ENCODE measurements at places on chromosomes 4 and X.

DNA sequence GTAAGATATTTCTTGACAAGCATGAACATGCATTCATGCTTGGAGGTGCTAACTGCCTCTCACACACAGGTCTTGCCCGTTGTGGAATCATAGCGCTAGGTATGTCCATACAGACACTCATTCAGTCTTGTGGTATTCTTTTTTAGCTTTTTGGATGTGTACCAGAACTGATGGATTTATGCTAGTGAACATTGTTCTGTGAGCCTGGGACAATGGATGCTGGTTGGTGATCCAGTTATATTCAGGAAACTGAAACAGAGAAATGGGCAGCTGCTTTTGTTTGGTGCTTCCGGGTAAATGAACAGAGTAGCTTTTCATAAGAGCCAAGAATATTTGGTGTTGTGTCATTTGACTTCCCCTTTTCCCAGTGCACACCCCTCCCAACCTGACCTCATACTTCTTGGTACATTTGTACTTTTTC is 78.9 kb upstream of the SLC4A4 start:
- DNase-seq: no peak

GRCh38 chrX:71533516-71533850 is 579 bp downstream of the OGT start:
- no peak for DNase-seq

DNA sequence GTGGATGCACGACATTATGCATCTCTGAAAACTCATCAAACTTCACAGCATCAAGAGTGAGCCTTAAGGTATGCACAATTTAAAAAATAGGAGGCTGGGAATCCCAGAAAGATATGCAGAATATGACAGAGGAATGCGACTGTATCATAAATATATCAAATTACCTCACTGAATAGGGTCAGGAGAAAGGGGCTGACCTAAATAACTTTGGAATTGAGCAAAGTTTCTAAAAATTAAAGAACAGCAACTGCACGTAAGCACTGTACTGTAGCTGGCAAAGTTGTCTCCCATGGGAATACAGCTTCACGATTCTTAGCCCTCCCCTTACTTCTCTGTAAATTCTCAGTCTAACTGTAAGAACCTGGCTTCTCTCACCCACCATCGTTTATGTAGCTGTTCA is 397.4 kb upstream of the ZFP42 start:
- no peak for DNase-seq

GRCh38 chrX:15549189-15550012 is 48.8 kb downstream of the BMX start:
- no peak for DNase-seq

GRCh38 chr4:138859254-138859653 is 156.3 kb upstream of the NOCT start:
- DNase-seq: no peak

DNA sequence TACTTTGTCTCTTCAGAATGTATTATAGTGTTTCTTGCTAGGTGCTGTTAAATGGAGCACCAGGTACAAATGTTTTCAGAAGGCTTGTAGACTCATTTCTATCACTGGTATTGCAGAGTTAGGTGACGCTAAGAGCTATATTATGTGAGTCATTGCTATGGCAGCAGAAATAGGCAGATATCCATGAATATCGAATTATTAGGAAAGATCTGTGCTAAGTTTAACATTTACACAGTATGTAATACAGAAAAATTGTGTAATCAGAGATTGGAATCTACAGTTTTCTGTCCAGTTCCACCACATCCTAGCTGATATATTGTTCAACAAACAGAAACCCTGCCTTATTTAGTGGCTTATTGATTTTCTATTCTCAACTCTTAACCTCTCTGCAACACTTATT is 1025.5 kb downstream of the STIM2 start:
- DNase-seq: no peak

DNA sequence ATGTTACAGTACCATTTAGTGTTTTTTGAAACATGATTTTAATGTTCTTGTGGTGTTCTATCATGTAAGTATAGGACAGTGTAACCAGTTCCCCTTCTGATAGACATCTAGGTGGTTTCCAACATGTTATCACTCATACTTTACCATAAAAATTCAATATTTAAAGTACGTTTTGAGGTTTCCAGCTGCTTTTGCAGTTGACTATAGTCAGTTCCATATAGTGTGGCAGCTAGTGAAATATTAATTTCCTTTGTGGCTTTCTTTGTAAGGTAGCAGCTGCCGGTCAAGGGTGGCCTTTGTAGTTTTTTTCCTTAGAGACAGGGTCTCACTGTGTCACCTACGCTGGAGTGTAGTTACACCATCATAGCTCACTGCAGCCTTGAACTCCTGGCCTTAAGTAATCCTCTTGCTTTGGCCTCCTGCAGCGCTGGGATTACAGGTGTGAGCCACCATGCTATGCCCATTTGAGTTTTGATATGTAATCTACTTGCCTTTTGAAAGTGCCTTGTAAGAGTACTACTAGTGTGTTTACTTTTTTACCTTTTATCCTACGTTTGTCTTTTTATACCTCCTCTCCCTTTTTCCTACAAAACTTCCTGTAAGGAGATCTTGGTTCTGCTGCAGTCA is 63.0 kb downstream of the ARHGAP10 start:
- no peak for DNase-seq

DNA sequence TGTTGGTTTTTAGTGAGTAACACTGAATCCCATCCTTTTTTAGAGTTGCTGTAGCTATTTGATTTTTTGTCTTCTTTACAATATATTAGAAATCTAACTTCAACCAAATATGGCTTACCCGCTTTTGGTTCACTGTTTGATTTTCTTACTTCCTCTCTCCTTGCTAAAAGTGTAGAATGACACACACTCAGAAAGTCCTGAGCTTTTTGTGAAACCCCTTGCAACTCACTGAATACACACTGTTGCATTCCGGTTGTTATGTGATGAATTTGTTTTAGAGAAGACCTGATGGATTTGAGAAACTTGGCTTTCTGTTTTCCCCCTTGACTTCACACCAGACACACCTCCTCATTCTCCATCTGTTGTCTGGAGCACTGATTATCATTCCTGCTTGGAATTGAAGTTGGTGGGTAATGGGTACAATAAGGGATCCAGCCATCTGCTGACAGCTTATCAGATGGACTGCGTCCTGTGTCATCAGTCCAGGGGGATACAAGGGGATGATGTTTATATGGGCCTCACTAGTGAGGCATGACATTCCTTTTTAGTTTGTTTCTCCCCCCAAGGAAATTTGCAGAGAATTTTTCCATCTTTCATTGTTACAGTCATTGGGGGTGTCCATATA is 5.2 kb downstream of the TMEM164 start:
- DNase-seq: no peak

- no peak for DNase-seq
Observed at GRCh38 chr4:38333219-38333618, 330.8 kb upstream of the KLF3 start.

DNA sequence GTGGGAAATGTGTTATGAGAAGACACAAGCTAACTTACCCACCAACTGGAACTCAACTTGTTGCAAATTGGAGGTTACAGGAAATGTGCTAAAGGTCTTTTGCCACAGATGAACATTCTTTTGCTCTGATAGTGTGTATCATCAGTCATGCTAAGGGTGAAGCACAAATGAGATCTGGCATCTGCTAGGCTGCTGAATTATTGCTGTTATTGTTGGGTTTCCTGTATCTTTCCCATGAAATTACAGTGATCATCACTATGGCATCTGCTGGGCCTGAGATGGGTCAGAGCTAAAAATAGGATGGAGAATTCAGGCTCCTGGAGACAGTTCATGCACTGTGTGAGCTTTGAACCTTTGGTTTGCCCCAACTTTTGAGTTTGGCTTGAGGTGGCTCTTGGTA is 124.5 kb downstream of the NPNT start:
- DNase-seq: no peak

DNA sequence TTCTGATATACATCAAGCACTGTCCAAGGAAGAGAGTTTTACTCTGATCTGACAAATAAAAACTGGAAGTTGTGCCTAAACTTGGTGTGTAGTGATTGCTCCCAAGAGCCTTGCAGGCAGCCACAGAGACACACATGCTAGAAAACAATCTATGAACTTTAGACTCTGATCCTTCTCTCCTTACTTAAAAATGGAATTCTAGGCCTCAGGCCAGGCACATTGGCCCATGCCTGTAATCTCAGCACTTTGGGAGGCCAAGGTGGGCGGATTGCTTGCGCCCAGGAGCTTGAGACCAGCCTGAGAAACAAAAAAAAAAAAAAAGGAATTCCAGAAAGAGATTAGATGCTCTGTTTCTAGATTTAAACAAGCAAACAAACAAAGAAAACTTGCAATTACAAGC is 45.6 kb upstream of the S100G start:
- no peak for DNase-seq

GRCh38 chr4:86596807-86597206 is 2.7 kb downstream of the PTPN13 start:
- no peak for DNase-seq

- DNase-seq: no peak
Observed at GRCh38 chr4:133372699-133373098, 223.6 kb downstream of the PCDH10 start.

GRCh38 chr4:31246856-31247255 is 526.7 kb downstream of the PCDH7 start:
- no peak for DNase-seq
